NCI-H1092 treated with DMSO at 0.1 percent for 48 hours (cell line): ENCODE measurements at places on chromosomes 7 and 10.

- no peak for DNase-seq
These were observed 209.3 kb downstream of the AHR start for GRCh38 chr7:17507717-17508116.

GRCh38 chr10:92125144-92125543, 165.7 kb downstream of the CPEB3 start:
- DNase-seq, result no peak

DNA sequence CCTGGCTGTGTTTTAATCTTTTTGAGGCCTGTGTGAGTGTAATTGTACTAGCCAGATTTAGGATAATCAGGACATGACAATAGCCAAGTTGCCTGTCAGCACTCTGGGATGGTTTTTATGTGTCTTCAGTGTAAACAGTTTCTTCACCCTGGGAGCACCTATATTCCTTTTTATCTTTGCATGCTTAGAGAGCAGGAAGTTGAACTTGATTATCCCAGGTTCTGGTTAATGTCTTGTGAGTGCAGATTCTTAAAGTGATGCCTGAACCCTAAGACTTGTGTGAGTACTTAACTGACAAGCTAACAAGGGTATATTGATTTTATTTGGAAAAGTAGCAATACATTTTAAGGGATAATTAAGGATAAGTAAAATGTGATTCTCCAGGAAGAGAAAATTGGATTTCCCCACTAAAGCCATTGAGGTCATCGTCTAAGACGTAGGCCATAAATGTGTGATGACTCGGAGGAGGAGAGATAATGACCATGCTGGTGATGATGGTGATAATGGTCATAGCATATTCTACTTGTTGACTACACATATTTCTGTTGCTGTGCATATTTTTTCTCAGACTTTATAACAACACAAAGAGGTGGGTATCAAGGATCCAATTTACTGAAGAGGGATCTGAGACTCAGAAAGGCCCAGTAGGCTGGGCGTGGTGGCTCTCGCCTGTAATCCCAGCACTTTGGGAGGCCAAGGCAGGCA, 234.7 kb downstream of the CAMK1D start:
- no peak for DNase-seq

DNA sequence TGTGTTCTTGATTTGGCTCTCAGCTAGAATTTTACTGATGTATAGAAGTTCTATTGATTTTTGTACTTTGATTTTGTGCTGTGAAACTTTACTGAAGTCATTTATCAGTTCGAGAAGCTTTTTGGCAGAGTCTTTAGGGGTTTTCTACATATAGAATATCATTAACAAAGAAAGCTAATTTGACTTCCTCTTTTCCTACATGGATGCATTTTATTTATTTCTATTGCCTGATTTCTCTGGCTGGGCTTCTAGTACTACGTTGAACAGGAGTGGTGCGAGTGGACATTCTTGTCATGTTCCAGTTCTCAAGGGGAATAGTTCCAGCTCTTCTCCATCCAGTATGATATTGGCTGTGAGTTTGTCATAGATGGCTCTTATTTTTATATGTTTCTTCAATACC, 65.4 kb downstream of the RNF133 start:
- DNase-seq, result no peak

DNA sequence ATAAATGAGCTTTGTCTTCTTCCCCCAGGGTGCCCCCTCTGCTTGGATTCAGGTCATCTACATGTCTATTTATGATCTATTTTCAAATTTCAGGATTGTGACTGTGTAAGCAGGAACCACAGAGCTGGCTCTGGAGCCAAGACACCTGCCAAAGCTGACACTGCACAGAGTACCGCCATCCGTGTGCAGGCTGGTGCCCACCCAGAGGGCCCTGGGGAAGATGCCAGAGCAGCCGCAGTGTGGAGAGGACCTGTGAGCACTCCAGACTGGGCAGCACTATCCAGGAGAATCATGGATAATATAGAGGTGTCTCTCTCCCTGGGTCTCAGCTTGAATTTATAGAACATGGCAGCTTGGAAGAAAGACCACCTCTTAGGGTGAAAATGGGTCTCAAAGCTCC, 577.5 kb downstream of the GRID1 start:
- DNase-seq, result no peak

GRCh38 chr10:17984563-17984962, 32.8 kb downstream of the SLC39A12 start:
- DNase-seq, result no peak

DNA sequence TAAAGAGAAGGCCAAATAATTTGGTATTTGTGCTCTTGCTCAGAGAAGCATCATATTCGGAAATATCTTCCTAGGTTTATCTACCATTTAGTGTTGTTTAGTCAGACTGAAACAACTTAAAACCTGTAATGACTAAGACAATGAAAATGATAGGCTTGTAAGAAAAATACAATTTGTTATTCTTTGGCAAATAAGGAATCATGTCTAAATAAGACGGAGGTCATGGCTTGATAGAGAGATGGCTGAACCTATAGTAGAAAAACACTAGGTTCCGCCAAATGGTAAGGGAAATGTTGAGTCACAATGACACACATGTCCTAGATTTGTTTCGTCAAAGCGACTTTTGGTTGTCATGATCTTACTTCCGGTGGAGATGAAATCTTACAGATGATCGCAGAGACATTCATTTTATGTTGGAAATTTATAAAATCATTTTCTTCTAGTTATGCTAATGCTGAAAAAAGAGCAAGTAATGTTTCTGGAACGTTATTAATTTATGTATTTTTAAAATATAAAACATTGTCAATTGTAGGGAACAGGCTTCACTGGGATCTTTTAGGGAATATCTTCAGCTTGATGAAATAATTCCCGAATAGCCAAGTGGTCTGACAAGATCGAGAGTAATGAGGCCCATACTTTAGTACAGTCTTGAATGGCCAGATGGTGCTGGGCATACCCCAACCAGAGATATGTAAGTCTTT, 1.0 kb downstream of the SRGN start:
- DNase-seq, result no peak

DNA sequence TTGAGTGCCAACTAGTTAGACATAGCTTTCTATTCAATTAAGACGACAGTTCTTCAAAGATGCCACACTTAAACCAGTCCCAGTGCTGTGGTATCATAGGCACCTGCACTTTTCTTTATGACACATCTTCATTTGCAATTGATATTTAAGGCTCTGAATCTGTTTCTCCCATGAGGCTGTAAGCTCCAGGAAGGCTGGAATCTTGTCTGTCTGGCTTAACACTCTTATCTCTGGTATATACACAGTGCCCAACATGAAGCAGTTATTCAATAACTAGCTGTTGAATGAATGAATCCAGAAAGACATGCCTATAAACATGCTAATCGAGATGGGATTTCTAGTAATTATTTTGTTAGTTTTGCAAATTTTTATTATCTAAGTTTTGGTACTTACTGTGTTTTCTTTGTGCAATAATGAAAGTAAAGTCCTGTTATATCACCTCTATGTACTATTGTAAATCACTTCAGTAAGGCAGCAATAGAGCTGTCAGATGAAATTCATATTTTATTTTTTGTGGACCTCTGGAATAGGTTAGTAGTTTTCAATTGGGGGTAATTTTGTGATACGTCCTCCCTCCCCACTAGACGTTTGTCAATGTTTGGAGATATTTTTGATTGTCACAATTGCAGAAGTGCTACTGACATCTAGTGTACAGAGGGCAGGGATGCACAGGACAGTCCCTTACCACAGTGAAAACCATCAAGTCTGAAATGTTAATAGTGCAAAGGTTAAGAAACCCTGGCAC, 51.3 kb upstream of the STEAP4 start:
- DNase-seq, result no peak
